Psoas muscle (tissue), 8 donors: ENCODE measurements at places on chromosomes 1 and 21. TPM values are rescaled to one million over a fixed set of nuclear protein-coding genes. Genes with fewer than 3 reads are reported as not detected.

PHLDA3 gene
- total RNA-seq, result 78.9 TPM

PLA2G2A gene
- 23.5 TPM for total RNA-seq

RGL1 gene
- total RNA-seq, result 6.8 TPM

ZNF695 gene
- not detected for total RNA-seq

NHLH1 gene
- not detected for total RNA-seq

S100A8 gene
- total RNA-seq, result 26.0 TPM

- DNase-seq, result no peak
These were observed 97.9 kb upstream of the MARK1 start for GRCh38 chr1:220430059-220430458.

- no peak for DNase-seq
These were observed 118.9 kb downstream of the RIPK4 start for GRCh38 chr21:41647806-41648561.

- DNase-seq, result no peak
These were observed 8.9 kb upstream of the ZNF669 start for GRCh38 chr1:247113094-247113497.

DNA sequence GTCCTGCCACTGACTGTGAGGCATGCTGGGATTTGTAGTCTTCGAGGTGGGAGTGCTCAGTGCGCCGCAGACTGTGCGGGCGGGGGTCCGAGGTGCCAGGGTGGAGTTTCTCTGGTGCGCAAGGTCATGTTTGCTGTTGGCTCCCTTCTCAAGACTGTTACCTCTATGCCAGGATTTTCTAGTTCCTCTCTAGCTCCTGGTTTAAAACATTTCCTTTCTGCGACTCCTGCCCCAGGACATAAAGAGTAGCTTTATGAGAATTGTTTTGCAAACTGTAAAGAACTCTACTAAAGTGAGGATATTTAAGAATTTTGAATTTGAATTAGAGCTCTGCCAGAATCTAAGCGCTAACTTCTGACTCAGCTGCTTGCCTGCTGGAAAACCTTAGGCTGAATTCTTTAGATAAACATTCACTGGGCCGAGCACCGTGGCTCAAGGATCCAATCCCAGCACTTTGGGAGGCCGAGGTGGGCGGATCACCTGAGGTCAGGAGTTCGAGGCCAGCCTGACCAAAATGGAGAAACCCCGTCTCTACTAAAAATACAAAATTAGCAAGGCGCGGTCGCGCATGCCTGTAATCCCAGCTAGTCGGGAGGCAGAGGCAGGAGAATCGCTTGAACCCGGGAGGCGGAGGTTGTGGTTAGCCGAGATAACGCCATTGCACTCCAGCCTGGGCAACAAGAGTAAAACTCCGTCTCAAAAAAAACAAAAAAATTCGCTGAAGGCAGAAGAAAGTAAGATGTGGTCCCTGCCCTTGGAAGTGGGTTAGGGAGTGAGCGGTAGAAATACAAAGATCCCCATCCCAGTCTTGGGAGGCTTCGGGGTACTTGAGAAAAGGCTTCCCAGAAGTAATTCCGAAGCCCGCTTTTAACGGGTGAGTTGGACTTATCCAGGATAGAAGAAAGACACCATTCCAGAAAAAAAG is 992 bp upstream of the USP48 start:
- no peak for DNase-seq

DNA sequence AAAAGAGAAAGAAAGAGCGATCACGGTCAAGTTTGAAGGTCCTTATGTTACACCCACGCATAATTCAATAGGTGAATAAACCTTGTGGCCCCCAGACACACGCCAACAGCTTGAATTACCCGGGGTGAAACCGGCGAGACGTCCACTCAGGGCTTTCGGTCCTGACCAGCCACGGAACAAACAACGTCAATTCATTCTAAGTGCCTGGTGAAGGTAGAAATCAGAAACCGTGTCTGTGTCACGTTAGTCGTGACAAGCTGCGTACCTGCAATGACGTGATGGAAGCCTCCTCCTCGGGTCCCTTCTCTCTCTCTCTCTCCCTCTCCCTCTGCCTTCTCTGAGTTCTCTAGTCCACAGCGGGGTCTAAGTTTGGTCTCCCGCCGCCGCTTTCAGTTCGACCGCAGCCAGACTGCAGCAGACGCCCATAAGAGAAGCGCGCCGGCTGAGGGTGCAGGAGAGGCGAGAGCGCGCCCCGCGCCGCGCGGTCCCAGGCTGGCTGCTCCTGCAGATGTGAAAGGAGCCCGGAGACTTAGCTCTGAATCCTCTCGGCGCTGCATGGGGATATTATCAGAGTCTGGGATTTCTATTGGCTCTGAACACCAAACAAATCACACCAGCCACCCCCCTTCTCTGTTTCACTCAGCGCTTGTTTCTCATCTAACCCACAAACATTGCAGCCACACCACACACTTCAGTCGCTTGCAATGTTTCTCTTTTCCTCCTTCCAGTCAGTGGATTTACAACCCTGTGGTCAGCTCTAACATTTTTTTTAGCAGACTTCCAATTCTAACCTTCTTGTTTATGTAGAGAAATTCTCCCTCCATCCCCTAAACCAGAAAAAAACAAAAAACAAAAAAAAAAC is at the start of gene GREM2:
Gene GREM2 (minus strand): TSS at position 537 of the 862 bp plus-strand sequence. CDS start 118,680 bp downstream, outside the sequence.
- peak; percentile 21 for DNase-seq

GRCh38 chr21:33495743-33496142 is 4.2 kb upstream of the DNAJC28 start:
- no peak for DNase-seq

- DNase-seq, result peak; percentile 89
These were observed 13.2 kb downstream of the AGRN start for GRCh38 chr1:1033009-1033587.

GRCh38 chr21:34037009-34037795 is 36.2 kb upstream of the MRPS6 start:
- no peak for DNase-seq

- DNase-seq, result no peak
These were observed 46.4 kb downstream of the AJAP1 start for GRCh38 chr1:4700801-4701200.

DNA sequence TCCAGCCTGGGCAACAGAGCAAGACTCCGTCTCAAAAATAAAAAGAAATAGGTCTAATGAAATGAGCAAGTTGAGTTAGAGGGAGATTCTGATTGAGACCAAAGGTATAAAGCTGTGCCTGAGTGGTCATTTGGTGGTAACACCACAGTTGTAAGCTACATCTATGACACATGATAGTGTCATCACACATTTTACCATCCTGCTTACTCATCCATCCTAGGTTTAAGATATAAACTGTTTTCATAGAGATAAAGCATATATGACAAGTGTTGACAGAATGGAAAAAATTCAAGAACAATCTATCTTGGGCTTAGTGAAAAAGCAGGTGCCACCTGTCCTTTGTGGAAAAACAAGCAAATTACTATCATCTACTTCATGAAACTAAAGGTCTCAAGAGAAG is 7.1 kb upstream of the CFAP141 start:
- DNase-seq, result no peak

- DNase-seq, result no peak
These were observed 68.3 kb upstream of the BCAR3 start for GRCh38 chr1:93749894-93750301.

DNA sequence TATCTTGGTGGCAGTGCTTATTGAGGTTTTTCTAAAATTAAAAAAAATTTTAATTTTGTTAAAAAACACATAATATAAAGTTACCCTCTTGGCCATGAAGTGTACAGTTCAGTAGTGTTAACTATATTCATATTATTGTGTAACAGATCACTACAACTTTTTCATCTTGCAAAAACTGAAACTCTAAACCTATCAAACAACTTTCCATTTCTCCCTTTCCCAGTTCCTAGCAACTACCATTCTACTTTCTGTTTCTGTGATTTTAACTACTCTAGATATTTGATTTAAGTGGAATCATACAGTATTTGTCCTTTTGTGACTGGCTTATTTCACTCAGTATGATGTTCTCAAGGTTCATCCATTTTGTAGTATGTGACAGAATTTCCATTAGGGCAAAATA is 55.5 kb downstream of the SLAMF6 start:
- DNase-seq, result no peak

DNA sequence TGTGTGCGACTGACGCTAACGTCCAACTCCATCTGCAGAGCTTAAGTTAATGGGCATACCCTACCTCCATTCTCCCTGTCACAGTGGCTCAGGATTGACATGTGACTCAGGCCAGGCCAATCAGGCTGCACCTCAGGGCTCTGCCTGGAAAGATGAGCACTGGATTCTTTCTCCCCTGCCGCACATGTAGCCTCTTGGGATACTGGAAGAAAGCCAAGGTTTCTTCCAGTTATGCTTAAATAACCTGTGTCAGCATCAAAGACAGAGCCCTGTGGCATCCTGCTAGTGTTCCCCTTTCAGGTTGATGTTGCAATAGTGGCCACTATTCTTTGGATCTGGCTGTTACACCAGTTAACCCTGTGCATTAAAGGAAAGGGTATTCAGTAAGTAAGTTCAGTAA is 55.0 kb upstream of the SYT6 start:
- no peak for DNase-seq

GRCh38 chr1:114369930-114370329 is 141.1 kb downstream of the TRIM33 start:
- DNase-seq, result no peak

DNA sequence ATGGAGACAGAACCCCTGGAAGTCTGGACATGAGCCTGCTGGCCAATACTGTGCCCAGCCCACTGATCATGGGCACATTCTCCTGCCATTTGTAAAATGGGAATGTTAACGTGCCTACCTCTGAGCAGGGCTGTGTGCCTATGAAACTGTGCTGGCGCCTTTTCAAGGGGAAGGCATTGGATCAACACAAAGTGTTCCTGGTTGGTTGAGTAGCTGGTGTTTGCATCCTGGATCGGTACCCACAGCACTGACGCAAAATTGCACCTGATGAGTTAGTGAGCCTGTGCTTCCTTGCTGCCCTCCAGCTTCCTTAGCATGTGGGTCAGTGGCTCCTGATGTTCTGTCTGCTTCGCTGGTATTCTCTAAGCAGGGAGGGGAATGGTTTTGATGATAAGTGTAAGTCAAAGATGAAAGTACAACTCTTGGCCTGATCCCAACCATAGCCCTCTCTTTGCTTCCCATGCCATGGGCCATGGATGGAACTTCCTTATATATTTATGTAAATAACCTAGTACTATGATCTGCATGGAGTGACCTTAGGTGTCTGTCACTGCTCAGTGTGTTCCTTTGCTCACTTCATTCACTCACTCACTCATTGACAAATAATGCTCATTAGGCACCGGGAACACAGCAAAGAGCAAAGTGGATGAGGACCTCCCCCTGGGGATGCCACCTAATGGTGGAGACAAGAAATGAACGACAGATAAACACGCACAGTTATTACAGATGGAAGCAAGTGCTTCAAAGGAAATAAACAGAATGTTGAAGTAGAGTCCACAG is 22.7 kb downstream of the MAB21L3 start:
- no peak for DNase-seq

DNA sequence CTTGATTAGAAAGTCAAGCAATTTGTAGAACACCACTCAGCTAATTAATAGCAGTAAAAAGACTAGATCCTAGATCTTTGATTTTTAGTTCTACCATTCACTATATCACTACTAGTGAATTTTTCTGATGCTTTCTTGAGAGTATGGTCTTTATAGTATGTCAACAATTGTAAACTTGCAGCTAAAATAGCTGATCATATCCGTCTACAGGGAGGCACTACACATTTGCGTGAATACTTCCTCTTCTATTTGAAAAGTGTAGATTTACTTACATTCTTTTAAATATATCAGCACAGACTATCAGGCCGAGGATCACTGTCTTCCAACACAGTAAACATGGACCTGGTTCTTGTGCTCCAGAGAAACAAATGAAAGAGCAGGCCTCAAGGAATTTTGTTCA is 18.6 kb upstream of the PTPRC start:
- no peak for DNase-seq

- DNase-seq, result no peak
These were observed 859.5 kb downstream of the USP25 start for GRCh38 chr21:16589006-16589898.

GRCh38 chr1:84929581-84929980 is 36.6 kb upstream of the LPAR3 start:
- DNase-seq, result no peak

DNA sequence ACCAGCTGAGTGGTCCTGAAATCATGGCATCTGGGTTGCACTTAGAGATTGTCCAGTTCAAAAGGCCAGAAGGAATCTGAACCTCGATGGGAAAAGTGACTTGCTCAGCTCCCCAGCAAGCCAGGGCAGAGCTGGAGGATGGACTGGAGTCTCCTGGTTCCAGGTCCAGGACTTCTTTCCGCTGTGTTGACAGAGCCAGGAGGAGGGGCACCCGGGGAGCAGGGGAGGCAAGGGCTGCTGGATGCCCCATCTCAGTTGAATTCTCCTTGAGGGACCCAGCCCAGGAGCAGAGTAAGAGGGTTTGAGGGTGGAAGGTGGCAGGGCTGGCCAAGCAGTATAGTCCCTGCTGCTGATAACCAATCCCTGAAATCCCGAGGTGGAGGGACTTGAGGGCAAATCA is 2.4 kb upstream of the ALPL start:
- DNase-seq, result no peak

- DNase-seq, result no peak
These were observed 43.3 kb upstream of the SOD1 start for GRCh38 chr21:31616216-31616615.

GRCh38 chr1:115099693-115100050 is 10.4 kb upstream of the TSPAN2 start:
- no peak for DNase-seq

DNA sequence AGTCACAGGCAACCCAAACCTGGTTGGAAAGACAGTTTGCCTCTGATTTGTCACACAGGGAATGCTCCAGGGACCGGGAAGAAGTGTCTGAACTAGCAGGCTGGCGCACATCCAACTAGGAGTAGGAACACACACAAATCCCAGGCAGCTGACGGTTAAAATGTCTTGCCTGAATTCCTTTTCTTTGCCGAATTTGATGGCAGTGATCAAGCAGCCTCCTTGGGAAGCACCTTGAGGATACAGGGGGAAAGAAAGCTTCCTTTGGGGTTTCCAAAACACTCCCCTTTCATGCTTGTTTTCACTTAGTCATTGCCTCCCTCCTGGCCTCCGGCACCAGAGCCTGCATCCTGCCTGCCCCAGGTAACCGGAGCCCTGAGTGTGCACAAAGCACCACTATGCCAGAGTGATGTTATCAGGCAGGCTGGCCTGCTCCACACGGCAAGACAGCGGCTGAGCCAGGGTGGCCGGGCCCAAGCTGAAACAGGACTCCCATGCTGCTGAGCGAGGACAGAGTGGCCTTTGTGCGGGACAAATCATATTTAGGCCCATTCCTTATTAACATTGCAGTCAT is 193.8 kb downstream of the LMX1A start:
- no peak for DNase-seq

- no peak for DNase-seq
These were observed 182.7 kb downstream of the PCP4 start for GRCh38 chr21:40049931-40050290.

DNA sequence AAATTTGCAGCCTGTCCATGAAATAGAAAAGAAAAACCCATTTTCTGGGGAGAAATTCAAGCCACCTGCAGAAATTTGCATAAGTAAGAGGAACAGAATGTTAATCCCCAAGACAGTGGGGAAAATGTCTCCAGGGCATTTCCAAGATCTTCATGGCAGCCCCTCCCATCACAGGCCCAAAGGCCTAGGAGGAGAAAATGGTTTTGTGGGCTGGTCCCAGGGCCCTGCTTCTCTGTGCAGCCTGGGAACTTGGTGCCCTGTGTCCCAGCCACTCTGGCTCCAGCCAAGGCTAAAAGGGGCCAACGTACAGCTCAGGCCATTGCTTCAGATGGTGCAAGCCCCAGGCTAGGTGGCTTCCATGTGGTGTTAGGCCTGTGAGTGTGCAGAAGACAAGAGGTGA is 155.6 kb downstream of the PRDM2 start:
- DNase-seq, result no peak
